ENCODE measurements at places on chromosomes 5 and 9.

GRCh38 chr5:16013334-16014065, 166.1 kb downstream of the MARCHF11 start:
- DNase-seq: no peak

DNA sequence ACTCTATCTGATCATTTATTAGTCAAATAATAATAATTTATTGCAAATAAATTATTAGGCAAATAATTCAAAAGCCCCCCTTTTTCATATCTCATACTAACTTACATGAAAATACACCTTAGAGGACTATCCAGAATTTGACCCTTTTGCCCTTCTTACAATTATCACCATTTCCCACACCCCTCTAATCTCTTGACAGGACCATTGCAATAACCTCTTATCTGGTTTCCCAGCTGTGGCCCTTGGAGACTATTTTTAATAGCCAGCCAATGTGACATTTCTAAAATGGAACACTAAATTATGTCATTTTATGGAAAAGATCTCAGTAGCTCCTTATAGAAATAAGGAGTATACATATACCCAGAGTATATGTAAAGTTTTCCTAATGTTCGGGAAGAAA, 588.4 kb upstream of the COX7C start:
- no peak for DNase-seq

- no peak for DNase-seq
Observed at GRCh38 chr9:76810377-76810957, 46.2 kb downstream of the PCA3 start.

DNA sequence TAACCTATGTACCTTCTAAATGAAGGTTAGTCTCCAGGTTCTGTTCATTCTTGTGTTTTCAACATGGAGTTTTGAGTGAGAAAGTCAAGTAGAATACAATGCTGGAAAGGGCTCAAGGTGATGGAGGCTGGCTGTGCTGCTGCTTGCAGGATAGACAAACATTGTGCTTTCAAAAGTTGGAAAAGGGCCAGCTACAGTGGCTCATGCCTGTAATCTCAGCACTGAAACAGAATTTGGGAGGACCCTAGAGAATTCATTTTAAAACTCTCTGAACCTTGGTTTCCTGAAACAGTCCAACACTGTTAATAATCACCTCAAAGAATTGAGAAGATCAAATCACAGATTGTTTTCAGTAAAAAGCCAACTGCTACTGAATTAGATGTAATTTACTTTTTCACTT, 15.4 kb upstream of the IARS1 start:
- DNase-seq: no peak

DNA sequence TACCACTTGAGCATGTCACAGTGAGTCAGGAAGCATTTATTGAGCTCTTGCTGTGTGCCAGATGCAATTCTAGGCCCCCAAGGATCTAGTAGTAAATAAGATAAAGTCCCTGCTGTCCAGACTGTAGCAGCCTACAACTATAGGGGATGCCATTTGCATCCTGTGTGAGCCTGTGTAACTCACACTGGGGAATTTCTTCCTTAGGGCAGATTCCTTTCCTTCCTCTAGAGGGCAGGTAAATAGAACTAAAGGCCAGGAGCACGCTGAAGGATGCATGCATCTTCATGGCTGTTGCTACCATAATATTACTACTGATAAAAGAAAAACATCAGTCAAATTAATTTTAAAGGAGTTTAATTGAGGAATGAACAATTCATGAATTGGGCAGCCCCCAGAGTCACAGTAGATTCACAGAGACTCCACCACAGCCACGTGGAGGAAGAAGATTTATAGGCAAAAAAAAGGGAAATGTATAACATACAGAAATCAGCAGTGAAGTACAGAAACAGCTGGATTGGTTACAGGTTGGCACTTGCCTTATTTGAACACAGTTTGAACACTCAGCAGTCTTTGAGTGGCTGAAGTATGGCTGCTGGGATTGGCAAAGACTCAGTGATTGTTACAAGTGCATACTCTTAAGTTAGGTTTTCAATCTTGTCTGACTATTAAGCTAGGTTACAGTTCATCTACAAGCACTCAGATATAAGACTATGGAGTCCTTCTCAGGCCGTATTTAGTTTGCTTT, 98.9 kb downstream of the ACTL7B start:
- no peak for DNase-seq

- DNase-seq: no peak
Observed at GRCh38 chr9:105572455-105572854, 14.5 kb downstream of the FKTN start.

DNA sequence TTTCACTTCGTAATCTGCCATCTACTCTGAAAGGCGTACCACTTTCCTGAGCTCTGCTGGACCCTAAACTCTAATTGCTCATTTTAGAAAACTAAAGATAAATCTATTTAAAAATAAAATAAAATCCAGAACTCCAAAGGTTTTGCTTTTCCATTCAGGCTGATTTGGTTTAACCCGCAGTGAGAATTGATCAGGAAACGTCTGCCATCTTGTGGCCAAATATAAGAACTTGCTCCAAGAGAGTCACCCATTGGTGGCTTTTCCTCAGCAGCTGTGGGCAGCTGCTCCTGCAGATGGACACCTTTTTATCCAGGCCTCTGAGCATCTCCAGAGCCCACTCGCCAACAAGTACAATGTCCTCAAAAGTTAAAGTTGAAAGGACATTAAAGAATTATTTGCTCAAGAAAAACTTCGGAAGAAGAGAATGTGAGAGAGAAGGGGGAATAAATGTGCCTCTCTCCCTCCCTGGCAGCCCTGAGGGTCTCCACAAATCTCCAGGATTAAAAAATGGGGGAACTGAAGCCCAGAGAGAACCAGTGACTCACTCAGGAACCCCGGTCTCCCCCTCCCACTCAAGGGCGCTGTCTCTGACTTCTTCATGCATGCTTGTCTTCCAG, 4.1 kb downstream of the SAXO1 start:
- DNase-seq: no peak

- DNase-seq: peak; percentile 30
Observed at GRCh38 chr9:134709512-134710270, 68.1 kb downstream of the COL5A1 start.

- no peak for DNase-seq
Observed at GRCh38 chr5:78662323-78662722, 13.8 kb upstream of the LHFPL2 start.

DNA sequence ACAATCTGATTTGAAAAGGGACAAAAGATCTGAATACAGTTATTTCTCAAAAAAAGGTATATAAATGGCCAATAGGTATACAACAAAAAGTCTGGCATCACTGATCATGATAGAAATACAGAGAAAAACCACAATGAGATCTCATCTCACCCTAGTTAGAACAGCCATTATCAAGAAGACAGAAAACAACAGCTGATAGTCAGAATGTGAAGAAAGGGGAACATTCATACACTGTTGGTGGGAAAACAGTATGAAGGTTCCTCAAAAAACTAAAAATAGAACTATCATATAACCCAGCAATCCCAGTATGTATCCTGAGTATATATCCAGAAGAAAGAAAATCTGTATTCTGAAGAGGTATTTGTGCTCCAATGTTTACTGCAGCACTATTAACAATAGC, 75.7 kb upstream of the OR2K2 start:
- DNase-seq: no peak

- no peak for DNase-seq
Observed at GRCh38 chr9:69817202-69817601, 3.4 kb upstream of the CFAP95 start.

GRCh38 chr9:91039125-91039834, 237.7 kb downstream of the SYK start:
- DNase-seq: no peak

GRCh38 chr9:71793386-71794105, 25.2 kb upstream of the CEMIP2 start:
- DNase-seq: no peak

GRCh38 chr5:139063664-139064054, 134.5 kb downstream of the SIL1 start:
- DNase-seq: no peak

DNA sequence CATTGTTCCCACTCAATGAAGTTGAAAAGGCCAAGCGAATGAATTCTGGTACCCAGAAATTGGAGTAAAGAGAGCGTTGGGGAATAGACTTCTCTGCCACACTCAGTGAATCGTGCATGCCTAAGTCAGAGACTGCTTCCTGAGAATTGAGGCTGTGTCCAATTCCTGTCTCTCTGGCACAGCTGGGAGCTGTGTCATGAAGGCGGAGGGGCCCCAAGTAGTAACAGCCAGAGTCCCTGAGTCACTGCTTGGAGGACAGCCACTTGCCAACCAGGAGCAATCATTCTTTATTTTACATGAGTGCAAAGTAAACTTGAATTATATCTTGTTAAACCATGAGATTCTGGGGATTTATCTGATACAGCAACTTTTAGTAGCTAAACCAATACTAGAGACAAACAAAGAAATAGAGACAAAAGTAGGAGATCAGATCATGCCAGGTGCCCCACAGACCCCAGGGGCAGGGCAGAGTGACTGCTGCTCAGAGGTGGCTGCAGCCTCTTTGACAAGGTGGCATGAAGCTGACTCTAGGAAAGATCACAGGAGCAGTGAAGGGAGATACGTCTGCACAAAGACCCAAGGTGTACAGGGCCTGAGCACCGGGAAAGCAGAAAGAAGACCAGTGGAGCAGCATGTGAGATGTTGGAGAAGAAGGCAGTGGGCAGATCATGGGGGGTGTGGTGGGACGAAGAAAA, 246.0 kb downstream of the GADD45G start:
- no peak for DNase-seq

DNA sequence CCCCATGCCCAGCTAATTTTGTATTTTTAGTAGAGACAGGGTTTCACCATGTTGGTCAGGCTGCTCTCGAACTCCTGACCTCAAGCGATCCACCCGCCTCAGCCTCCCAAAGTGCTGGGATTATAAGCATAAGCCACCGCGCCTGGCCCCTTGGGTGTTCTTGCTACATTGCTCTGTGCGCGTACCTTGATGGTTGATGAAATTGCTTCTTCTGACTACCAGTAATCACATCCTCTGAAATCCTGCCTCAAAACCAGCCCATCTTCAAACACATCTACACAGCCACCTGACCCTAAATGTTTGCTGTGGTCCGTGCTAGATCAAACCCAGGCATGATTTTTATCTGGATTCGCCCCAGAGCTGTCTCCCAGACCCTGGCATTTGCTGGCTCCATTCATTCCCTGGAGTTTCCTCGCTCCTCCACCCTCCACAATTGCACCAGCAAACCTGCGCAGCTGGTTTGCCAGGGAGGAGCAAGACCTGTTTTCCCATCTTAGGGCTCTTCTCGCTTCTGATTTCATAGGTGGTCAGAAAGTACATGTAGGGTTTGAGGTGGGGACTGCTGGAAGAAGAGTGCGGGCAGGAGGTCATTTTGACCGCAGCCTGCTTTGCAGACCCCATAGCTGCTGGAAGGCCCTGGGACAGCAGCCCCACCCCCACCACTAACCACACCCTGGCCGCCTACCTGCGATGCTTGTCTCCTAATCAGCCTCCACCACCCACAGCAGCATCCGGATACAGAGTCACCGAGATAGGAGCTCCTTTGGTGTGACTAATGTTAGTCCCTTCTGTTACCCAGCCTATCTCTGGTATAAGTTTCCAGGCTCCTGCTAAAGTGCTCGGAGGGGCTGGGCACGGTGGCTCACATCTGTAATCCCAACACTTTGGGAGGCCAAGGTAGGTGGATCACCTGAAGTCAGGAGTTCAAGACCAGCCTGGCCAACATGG, 22.7 kb downstream of the SWI5 start:
- no peak for DNase-seq

DNA sequence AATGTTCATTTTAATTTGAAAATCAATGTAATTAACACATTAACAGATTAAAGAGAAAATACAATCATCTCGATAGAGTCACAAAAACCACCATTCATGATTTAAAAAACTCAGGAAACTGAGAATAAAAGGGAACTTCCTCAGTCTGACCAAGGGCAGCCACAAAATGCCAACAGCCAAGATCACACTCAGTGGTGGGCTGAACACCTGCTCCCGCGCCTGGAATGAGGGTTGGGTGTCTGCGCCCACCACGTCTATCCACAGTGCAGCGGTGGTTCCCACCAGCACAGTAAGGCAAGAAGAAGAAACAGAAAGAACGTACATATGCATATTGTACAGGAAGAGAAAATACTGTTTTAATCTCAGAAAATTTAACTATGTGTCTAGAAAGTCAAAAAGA, 11.7 kb upstream of the NSMF start:
- no peak for DNase-seq

DNA sequence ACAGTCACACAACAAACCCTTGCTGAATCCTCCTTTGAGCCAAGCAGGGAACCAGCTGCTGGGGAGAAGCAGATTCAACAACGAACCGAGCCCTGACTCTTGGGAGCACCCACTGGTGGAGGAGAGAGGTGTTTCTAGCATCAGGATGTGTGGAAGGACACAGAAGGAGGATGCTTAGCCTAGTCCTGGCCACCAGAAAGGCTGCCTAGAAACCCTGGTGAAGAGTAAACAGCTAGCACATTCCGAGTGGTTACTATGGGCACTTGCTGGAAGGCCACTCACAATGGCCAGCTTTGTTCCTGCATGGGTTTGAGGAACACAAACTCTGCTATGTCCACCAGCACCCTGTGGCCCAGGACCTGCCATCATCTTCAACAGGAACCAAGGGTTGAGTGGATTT, 1.8 kb downstream of the TIFAB start:
- peak; percentile 40 for DNase-seq

DNA sequence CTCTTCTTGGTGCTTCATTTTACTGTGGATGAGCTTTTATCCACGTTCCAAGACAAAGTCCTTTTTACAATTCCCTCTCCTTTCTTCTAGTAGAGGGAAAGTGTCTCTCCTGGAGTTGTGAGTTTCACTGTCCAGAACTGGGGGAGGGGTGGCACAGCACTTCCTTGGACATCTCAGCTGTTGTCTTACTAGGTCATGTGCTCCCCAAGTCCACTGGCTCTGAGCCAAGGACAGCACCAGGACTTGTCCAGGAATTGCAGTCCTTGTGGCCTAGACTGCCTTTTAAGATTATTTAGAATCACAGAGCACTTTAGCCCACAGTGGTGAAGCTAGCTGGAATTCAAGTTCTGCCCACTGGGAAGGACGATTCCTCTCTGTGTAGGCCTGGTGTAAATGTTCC, 700.2 kb upstream of the PTPRD start:
- no peak for DNase-seq

GRCh38 chr9:19967216-19967887, 178.5 kb upstream of the SLC24A2 start:
- DNase-seq: no peak

- peak; percentile 59 for DNase-seq
Observed at GRCh38 chr5:69492391-69492922, at the start of gene OCLN. OCLN (plus strand) TSS chr5:69492790; CDS start chr5:69504245, 11,455 bp downstream.

DNA sequence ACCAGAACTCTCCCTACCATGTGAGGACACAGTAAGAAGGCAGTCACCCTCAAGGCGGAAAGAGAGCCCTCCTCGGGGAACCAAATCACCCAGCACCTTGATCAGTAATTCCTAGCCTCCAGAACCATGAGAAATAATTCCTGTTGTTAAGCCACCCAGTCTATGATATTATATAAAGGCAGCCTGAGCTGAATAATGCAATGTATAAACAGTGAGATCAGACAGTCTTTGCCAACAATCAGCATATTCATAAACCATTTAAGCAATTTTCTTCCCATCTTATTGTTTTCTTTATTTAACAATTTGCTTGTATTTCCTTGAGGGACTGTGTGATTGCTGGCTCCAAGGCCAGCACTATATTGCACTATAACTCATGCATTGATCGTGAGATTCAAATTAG, 144.4 kb upstream of the DAPK1 start:
- DNase-seq: no peak

GRCh38 chr5:68823301-68823700, 270.5 kb upstream of the SLC30A5 start:
- no peak for DNase-seq

GRCh38 chr5:90909101-90909503, 350.5 kb downstream of the ADGRV1 start:
- no peak for DNase-seq

- DNase-seq: no peak
Observed at GRCh38 chr5:134345996-134346395, 21.0 kb downstream of the CDKL3 start.

GRCh38 chr9:98187926-98188325, 4.5 kb downstream of the CORO2A start:
- no peak for DNase-seq

Data from ascending aorta (tissue), 2 donors.